Bronchus fibroblast of lung (primary cell): ENCODE measurements at places on chromosomes 6 and 20. TPM values are rescaled to one million over a fixed set of nuclear protein-coding genes. Genes with fewer than 3 reads are reported as not detected.

LINC00237 gene
- total RNA-seq = not detected in 2 replicates

ULBP3 gene
- total RNA-seq = 15.9 and 18.5 TPM in 2 replicates

TOX2 gene
- 50.5 and 52.8 TPM in 2 replicates for total RNA-seq

MRAP2 gene
- total RNA-seq = 0.15 TPM in 1 of 2 replicates, not detected in the other

MCHR2 gene
- total RNA-seq = not detected in 2 replicates
